ENCODE measurements at places on chromosomes 11 and 22.

GRCh38 chr11:115778928-115779650, 274.9 kb upstream of the CADM1 start:
- no peak for DNase-seq

GRCh38 chr11:69131121-69131566, 24.6 kb upstream of the SMIM38 start:
- DNase-seq = no peak

DNA sequence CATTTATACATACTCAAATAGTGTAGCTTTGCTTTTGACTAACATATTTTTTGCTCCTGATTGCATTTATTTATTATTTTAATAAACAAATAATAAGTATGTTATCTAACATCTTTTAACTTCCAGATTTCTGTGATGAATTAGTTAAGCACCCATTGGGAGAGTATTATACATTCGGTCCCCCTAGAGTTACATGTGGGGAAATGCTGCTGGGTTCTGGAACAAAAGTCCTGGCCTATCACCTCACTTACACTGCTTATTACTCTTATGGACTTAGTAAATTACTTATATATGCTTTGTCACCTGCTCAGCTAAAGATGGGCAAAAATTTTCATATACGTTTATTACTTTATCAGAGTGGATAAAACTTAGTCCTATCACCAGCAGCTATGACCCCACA, 1163.0 kb downstream of the FAM181B start:
- no peak for DNase-seq

DNA sequence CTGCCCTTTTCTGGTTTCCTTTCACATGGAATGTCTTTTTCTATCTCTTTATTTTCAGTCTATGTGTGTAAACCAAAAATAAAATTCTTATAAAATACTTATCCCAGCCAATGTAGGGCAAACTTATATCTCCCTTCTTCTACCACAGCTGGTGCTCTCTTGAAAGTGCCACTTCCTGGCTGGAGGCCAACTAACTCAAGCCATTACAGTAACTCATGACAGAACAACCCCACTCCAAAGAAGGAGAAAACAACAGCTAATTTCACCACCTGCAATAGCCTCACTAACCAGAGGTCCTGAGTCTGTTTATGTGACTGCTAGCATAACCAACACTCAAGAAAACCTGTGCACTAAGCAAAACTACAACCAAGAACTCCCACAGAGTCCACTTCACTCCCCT, 74.9 kb upstream of the DBX1 start:
- DNase-seq = no peak

DNA sequence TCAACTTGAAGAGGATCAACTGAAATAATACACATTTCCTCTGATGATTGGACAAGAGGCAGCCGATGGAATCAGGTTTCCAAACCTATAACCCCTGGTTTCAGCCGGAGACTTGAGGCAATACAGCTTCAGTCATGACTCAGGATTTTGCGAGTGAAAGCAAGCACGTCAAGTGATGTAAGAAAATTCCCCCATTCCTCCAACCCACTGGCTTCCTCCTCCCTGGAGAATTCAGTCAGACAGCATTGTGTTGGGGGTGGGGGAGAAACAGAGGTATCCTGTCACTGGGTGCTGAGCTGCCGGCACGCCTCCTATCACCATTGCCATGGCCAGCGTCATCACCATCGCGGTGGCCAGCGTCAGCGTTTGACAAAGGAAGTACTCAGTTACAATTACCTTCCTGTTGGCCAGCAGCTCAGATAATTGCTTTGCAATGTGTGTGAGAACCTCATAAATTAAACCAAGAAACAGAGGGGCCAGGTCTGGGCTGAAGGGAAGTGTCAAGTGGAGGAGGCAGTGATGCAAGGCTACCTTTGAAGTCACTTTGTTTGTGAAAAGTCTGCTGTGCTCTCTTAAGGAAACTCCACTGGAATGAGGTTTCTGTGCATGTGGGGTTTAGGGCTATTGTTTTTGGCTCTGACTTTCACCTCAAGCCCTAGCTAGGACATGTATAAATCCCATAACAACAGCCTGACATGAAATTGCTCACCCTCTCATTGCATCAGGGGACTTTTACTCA, 50.2 kb downstream of the LIF start:
- no peak for DNase-seq

DNA sequence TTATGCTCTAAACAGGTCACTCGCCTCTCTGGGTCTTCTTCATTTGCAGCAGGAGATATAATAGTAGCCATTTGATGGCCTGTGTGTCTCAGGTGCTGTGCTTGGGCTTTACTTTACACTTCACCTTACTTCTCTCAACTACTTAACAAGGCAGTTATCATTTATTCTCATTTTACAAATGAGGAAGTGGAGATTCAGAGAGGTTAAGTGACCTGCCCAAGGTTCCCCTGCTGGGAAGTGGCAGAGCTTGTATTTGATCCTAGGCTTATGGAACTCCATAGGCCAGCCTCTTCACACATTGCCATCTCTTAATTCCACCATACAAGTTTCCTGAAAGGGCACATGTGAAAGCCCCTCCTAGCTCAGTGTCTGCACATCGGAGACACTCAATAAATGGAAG, 30.4 kb downstream of the FAM181B start:
- no peak for DNase-seq

DNA sequence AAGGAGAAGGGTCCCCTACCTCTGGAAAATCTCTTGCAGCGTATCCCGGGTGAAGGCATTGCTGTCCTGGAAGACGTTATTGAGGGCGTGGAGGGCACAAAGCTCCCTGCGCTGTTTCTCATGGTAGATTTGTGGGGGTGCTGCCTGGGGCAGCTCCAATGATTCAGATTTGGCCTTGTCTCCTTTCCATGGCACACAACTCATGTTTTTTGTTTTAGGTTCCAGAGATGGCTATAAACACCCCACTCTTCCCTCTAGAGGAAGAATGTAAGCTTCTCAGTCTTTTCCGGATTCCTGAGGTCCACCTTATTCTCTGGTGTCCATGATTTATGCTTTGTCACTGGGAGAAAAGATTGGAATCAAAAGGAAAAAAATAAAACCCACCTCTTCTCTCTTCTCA, 959 bp downstream of the JOSD1 start:
- DNase-seq = no peak

GRCh38 chr22:23256171-23256932, 76.0 kb downstream of the BCR start:
- DNase-seq = no peak

DNA sequence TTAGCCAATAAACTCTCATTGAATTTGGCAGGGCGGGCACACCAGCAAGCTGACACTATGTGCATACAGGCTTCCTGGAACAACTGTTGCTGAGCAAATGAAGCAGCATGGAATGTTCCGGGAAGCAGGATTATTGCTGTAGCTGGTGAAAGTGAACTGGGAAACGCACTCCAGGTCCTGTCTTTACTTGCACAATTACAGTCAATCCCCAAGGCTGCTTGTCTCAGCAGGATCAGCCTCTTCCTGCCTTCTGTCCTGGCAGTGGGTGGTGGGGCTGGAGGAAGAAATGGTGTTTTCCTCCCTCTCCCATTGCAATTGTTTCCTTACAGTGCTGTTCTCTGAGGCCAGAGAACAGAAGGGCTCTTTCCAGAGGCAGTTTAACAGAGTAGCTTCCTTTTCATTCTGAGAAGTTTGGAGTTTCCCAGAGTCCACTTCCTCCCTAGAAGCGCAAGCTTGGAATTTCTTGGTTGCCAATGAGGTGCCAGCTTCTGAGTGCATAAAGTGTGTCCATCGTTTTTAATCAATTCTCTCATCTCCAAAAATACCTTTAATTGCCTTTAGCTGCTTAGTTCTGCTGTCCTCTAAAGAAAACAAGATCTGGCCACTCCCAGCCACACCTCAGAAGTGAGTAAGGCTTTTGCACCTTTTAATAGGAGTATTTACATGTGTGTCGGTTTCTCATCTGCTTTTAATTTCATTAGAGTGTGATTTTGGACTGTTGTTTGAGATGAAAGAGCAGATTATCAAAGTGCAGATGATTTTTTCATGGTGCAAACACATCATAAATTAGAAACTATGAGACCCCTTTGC, 19.9 kb downstream of the CD44 start:
- DNase-seq = peak; percentile 39

DNA sequence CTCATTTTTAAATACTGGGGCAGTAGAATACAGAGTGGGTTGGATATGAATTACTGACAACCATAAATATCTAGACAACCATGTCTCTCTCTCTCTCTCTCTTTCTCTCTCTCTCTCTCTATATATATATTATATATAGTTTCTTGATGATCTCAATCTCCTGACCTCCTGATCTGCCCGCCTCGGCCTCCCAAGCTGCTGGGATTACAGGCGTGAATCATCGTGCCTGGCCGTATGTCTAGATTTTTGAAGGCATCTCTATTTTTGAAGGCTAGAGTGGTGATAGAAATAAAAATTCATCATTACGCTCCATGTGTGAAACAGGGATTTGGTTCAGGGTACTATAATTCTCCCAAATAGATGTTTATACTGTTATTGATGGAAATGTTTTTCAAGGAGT, 84.1 kb downstream of the DDX10 start:
- DNase-seq = no peak

- no peak for DNase-seq
Observed at GRCh38 chr11:60118338-60118737, 29.9 kb downstream of the MS4A2 start.

- DNase-seq = no peak
Observed at GRCh38 chr22:27495325-27495724, 306.2 kb downstream of the MN1 start.

DNA sequence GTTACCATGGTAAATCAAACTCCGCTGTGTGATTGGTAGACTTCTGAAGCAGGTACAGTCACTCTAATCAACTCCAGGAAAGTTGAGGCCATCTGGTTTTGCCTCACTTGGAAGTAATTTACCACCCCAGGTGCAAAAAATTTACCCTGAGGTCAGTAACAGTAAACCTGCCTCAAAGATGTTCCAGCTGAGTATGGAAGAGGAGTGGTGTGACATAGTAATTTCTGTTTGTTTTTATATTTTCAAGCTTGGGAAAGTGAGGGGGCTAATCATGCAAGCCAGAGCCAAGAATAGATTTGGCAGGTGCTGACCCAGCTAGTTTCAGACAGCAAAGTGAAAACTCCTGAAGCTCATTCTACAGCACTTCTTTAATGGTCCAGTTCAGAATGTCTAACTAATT, 691.6 kb downstream of the NTM start:
- DNase-seq = no peak

DNA sequence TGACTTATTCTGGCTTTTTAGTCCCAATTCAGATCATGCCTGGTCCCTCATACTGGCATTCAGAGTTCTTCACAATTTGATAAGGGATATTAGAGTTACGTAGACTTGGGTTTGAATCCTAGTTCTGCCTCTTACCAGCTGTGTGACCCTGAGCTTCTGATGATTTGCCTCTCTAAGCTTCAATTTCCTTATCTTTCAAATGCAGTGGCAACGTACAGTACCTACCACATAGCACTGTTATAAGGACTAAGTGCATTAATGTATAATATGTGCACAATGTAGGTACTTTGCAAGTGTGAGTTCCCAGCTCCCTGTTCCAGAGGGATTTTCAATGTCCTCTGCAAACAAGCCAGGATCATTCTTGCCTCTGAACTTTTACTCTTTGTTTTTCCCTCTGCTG, 7.3 kb downstream of the RHOG start:
- no peak for DNase-seq

DNA sequence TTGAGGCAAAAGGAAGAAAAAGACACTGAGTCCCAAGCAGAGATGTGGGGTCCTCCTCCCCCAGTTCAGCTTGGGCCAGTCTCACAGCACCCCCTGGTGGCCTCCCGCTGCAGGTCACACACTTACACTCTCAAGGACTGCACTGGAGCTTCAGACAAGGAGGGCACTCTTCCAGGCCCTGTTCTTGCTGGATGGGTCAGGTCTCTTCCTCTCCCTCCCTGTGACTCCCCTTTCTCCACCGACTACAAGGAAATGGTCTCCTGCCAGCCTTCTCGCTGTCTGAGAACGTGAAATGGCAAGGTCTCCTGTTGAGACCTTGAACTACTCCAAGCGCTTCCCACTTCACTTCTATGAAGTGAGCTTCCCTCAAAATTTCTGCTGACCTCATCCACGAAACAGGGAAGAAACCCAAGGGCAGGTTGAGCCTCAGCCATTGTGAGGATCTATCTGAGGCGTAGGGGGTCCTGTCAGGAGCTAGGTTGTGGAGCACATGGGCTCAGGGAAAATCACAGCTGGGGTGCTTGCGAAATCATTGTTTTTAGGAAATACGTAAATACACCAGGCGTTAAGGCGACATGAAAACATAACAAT, 11.2 kb upstream of the IGLL1 start:
- peak; percentile 12 for DNase-seq

DNA sequence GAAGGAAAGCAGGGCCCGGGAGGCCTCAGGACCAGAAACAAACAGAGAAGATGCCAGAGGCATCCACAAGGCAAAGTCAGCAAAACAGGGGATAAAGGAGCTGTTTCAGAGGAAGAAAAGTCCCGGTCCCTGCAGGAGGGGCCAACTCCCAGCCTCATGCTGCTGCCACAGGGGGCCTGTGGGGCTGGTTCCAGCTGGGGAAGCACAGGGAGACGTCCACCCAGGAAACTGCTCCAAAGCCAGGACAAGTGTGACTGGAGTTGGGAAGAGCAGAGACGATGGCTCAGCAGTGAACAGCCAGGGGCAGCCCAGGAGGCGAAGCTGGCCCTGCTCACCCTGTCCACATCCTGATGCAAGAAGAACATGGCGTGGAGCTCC, 454.4 kb downstream of the BRD1 start:
- DNase-seq = no peak

DNA sequence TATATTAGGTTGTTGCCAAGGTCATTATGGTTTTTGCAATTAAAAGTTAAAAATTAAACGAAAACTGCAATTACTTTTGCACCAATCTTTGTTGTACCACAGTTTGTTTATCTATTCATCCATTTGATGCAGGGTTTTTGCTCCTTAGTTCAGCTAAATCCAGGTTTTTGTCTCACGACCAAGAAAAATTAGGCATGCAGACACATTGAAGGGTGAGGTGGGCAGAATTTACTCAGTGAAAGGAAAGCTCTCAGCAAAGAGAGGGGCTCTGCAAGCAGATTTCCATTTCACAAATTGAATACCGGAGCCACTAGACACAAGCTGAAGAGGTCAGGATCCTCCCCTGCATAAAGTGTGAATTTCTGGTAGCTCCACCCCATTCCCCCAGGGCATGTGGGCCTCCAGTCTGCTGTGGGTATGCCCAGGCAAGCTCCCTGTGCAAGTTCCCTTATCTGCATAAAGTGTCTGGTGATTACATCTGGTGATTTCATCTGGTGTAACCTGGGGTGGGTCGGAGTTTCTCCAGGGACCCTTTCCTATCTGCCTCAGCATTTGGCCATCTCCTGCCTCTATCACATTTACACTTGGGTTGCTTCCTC, 33.3 kb downstream of the APOL6 start:
- DNase-seq = no peak

DNA sequence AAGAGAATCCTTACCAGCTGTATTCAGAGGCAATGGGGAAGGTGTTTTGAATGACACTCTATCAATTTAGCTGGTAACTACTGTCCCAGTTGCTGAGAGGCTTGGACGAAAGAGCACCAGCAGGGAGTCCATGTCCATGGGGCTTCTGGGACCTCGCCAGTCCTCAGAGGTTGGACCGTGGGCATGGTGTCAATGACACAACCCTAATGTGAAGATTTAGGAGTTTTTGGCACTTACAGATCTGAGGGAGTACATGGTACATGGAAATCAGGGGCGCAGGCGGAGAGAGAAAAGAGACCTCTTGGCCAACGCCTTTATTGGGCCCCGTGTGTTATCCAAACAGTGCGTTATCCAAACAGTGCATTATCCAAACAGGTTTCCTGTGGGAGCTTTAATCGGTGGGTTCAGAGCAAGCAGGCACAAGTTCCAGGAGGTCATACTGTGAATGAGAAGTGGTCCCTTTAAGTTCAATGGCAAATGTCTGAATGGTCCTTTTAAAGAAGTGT, 169.1 kb upstream of the B3GAT1 start:
- no peak for DNase-seq

- DNase-seq = no peak
Observed at GRCh38 chr11:111367411-111368284, 11.4 kb downstream of the POU2AF1 start.
